ENCODE measurements at places on chromosomes 2 and 18.
A peak's percentile ranks its signal among the peaks of the same experiment; 100 is the strongest.

DNA sequence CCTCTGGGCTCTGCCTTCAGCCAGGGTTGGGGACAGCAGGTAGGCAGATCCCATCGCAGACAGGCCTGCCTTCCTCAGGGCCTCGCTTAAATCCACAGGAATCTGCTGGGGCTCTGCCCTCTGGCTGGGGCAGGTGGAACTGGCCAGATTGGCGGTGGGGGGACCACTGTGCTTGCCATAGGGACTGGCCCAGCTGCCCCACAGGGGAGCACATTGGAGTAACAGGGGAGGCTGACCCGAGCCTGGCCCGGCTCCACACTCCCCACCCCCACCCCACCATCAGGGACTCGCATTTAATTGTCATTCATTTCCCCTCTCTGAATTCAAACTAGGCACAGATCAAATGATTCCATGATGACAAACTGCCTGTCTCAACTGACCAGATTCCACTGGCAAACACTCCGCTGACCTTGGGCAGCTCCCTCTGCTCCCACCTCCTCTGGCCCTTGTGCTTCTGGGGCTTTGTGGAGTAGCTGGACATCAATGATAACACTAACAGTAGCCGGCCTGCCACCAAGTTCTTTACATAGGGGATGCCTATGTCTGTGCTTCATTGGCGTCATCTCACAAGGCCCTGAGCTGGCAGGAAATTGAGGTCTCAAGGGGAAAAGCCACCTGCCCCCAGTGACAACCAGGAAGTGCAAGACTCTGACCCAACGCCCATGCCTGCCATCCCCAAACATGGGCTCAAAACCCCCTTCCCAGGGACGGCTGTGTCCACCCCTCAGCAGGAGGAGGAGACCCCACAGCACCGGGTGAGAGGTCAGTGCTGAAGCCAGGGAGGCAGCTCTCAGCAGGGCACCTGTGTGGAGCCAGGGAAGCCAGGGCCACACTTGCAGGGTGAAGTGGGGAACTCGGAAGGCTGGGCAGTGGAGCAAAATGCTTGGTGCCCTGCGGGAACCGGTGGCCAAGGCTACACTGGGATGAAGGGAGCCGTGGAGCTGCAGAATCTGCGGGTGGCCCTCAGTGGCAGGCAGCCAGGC lies 2.1 kb upstream of the B3GNT7 start:
- peak; percentile 22 for DNase-seq

- no peak for DNase-seq
These were observed 231.4 kb downstream of the LRRTM1 start for GRCh38 chr2:80073134-80073561.

- no peak for DNase-seq
These were observed 30.1 kb downstream of the CCDC74A start for GRCh38 chr2:131557558-131558321.

GRCh38 chr2:227862227-227862740 lies 9.1 kb upstream of the DAW1 start:
- DNase-seq = no peak

- DNase-seq = no peak
These were observed 76.5 kb downstream of the RAD51AP2 start for GRCh38 chr2:17441790-17442189.

GRCh38 chr18:74598350-74599001 lies 806 bp downstream of the ZNF407 start:
- peak; percentile 39 for DNase-seq

DNA sequence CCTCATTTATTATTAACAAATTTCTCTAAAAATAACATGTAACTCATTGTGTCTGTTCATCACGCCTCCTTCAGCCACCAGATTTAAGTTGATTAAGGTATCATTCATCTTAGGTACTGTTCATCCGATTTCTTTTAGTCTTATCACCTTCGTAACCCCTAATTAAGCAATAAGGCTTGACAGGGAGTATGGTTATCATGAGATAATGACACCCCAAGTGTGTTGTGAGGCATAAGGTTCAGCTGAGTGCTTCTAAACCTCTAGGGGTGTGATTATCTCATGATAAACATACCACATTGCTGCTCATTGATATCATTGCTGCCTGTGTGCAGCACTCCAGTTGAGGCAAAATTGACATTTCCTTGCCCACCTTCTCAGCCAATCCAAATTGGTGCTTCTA lies 158.9 kb upstream of the BOD1L2 start:
- DNase-seq = no peak

GRCh38 chr2:185471441-185471840 lies 267.2 kb upstream of the FSIP2 start:
- DNase-seq = no peak

- DNase-seq = no peak
These were observed 84.7 kb downstream of the EPAS1 start for GRCh38 chr2:46381871-46382270.

DNA sequence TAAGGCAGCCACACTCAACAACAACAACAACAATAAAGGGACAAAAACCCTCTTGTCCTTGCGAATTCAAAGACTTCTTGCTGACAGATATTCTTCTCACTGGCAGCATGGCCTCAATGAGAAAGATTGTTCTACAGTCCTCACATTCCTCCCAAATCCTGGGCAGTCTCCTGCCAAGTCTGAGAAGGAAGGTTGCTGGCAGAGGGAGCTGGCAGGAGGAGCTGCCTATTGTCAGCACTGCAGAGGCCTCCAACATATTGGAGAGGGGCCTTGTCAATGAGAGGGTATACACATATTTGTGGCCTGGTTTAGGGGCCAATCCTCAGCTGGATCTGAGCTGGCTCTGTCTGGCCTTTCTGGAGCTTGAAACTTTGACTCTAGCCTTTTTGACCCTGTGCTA lies 63.5 kb downstream of the LAMA3 start:
- no peak for DNase-seq

GRCh38 chr2:129347486-129348217 lies 631.8 kb upstream of the RAB6C start:
- DNase-seq = no peak

GRCh38 chr2:32798829-32799228 lies 147.9 kb upstream of the LTBP1 start:
- no peak for DNase-seq

DNA sequence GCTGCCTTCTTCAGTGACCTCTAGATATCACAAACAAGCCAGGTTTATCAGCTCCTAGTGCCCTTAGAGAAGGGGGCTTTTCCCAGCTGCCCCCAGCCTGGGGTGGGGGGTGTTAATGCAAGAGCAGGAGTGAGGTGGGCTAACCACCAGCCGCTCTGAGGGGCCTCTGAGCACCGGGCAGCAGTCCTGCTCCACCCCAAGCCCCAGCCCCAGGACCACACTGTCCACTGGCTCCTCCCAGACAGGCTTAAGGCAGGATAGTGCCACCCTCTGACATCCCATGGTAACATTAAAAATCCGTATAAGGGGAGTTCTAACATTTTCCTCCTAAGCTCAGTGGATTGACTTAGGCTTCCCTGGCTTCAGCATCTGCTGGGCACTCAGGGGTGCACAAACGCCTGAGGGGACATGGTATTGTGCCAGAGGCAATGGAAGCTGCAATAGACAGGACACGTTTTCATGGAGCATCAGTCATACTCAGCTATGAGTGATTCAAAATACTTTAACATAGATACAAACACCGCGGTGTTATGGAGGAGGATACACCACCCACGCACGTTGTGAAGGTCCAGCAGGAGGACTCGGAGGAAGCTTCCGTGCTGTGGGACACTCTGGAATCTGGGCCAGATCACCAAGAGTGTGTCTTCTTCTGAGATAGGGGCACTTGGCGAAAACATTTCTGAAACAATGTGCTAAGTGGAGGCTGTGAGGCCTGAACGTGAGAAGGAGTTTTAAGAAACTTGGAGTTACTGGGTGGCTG lies 112.7 kb upstream of the EPC2 start:
- no peak for DNase-seq

Data from stimulated activated CD8-positive, alpha-beta memory T cell treated with anti-CD3 and anti-CD28 coated beads, Interleukin-4, amount 100 ng/mL, for 1 hour (primary cell).